Stimulated activated CD4-positive, alpha-beta T cell treated with anti-CD3 and anti-CD28 coated beads, Interleukin-1b, Interleukin-23, amount 100 ng/mL, for 1 hour (primary cell): ENCODE measurements at places on chromosomes 3 and 15.

GRCh38 chr3:185325946-185326791 is 36.8 kb upstream of the MAP3K13 start:
- DNase-seq, result no peak

DNA sequence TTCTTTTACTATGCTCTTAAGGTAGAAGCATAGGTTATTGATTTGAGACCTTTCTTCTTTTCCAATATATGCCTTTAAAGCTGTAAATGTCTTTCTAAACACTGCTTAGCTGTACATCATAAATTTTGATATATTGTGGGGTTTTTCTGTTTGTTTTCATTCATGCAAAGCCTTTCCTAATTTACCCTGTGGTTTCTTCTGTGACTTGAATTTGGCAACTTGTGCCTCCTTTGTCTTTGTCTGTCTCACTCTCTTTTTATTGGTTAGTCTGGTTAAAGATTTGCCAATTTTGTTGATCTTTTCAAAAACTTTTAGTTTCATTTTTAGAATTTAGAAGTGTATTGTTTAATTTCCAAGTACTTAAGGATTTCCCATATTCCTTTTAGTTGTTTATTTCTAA is 343.1 kb downstream of the OXSM start:
- no peak for DNase-seq

DNA sequence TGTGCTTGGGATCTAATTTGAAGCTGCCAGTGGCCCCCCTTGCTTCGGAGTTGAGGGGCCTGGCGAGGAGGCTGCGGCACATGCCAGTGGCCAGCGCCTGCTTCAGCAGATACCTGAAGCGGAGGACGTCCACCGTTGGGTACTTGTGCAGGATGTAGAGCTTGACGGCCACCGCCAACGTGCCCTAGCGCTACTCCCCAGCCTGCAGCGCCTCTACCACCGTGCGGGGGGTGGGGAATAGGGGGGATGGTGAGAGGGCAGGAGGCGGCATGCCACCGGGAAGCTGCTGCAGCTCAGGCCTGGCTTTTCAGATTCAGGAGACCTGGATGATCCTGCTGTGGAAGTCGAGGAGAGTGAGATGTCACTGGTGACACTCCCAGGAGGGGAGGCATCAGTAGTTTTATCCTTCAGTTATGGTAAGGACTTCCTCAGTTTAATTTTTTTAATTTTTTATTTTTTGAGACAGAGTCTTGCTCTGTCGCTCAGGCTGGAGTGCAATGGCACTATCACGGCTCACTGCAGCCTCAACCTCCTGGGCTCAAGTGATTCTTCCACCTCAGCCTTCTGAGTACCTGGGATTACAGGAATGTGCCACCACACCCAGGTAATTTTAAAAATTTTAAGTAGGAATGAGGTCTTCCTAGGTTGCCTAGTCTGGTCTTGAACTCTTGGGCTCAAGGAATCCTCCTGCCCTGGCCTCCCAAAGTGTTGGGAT is 150.6 kb upstream of the FRMD4B start:
- DNase-seq, result no peak

GRCh38 chr3:191761906-191762305 is 300.9 kb downstream of the PYDC2 start:
- DNase-seq, result no peak

- DNase-seq, result no peak
These were observed 13.7 kb upstream of the ZNF660 start for GRCh38 chr3:44571024-44571423.

DNA sequence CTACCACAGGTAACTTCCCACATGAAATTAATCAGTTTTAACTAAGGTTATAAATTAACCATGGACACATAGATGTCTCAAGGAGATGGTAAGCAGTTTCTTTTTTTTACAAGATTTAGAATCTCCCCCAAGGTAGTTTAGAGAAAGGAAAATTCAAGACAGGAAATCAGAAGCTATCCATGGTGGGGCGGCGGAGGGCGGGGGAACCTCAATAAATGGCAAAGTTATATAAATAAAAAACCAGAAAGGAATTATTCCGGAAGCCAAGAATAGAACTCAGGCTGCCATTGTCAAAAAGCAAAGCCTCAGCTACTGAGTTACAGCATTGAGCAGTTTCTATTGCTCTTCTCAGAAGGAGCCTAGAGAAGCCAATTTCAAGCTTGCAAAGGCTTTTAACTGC is 172.1 kb upstream of the SMAD3 start:
- DNase-seq, result no peak

DNA sequence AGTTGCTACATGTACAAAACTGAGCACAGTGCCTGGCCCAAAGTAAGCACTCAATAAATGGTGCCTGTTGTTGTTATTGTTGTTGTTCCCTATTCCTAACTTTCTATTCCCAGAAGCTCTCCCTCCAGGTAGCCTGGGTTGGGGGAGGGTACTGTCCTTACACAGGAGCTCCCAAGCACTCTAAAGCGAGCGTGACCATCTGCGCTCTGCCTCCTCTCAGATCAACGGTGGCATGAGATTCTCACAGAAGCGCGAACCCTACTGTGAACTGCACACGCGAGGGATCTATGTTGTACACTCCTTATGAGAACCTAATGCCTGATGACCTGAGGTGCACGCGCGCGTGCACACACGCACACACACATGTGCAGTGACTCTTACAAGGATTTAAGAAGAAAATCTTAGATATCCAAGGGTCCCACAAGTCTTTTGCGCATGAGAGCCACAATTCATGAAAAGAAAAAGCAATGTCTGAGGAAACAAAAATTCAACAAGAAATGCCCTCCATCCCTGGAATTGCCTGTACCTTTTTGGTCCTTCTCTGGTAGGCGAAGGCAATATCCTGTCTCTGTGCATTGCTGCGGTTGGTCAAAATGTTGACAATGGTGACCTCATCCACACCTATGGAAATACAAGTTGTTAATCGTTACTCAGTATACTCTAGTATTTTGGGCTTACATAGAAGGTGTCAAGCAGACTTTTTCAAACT is 33.7 kb downstream of the ANXA2 start:
- no peak for DNase-seq

GRCh38 chr3:171195686-171196085 is 169.2 kb upstream of the SLC2A2 start:
- DNase-seq, result no peak

GRCh38 chr3:54960082-54960481 is 32.2 kb upstream of the LRTM1 start:
- DNase-seq, result no peak

DNA sequence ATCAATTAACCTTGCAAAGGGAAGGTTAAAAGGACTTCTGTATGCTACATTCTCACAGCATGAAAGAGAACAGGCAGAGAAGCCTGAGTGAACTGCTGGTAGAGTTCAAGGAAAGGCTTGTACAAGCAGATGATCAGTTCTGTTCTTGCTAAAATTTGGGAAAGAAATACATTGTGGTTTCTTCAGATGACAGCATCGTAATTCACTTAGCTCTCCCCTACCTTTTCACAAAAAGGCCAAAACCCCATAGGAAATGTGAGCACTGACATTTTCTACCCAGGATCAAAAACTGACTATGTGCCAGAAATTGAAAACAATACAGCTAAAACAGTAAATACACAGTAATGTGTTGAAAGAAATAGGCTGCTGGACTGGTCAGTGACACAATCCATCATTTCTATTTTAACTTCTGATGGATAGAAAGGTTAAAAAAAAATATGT is 216.4 kb downstream of the DPH6 start:
- DNase-seq, result no peak

GRCh38 chr3:44323341-44323955 is 15.1 kb upstream of the TCAIM start:
- peak; percentile 16 for DNase-seq

- DNase-seq, result no peak
These were observed 75.9 kb downstream of the SST start for GRCh38 chr3:187594272-187594671.

DNA sequence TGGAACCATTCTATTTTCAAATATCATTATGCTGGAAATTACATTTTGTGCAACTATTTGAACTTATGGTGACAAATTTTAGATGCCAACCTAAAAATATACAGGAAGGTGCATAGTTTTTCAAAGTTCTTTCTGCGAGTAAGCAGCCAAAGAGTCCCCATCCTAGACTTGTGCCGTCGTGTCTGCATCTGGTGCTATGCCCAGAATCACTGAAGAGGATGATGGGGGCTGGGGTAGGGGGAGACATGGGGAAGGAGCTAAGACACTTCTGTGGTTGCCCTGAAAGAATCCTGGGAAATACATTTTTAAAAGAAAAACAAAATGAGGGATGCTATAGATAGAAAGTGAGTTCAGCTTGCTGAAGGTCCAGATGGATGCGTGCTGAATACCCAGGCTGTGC is 21.2 kb upstream of the FAM81A start:
- no peak for DNase-seq

DNA sequence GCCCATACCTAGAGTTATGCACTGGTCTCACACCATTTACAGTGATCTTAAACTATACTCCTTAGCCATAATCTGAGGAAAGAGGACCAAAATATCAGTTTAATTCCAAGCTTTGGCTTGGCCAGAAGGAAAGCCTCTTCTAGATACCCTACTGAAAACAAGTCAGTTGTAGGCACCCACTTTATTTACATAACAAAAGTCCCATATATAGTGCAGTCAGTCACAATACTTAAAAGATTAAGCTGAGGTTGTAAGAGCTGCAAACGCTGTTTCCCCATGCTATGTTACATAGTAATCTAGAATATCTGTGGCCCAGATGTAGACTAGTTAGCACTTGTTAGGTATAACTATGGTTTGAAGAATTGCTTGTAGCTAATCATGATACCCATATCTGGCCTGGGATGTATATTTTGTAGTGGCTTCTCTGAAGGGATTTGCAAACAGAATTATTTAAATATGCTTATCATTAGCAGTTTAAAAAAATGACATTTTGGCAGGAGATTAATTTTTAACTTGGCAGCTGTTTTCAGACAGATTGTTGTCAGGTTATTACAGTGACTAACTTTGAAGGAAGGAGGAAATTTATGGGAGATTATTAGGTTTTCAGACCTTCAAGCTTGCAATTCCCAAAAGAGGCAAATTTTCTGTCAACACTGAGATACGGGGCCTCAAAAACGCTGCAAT is 160.4 kb upstream of the SLC2A2 start:
- DNase-seq, result no peak

- DNase-seq, result no peak
These were observed 467.2 kb upstream of the AGTR1 start for GRCh38 chr3:148230473-148230872.

DNA sequence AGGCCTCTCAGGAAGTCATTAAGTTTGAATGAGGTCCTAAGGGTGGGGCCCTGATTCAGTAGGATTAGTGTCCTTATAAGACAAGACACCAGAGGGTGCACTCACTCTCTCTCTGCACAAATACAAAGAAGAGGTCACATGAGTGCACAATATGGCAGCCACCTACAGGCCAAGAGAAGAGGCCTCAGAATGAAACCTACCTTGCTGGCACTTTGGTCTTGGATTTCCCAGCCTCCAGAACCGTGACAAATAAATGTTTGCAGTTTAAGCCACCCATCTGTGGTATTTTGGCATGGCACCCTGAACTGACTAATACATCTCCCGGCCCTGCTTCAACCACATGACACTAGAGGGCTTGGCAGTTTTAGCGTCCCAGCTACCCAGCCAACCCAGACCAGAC is 73.9 kb upstream of the CHRNB4 start:
- no peak for DNase-seq

DNA sequence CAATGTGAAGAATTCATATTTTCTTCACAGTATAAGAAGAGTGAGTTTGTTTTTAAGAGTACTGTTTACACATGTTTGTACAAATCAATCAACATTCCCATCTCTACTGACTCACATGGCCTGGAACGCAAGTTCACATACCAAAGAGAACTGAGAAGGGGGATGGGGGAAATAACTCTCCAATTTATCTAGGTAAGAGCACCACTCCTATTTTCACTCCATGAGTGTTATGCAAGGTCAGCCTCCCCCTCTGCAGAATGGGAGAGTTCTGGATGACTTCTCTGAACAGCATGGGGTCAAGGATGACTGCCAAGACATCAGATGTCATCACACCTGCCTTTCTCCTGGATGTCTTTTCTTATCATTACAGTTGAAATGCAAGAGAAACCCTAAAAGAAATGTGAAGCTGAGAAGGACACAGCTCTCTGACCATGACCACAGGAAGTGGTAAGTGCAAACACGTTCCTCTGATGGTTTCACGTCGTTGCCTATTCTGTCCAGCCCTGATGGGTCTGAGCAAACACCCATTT is 95.2 kb downstream of the SEMA6D start:
- DNase-seq, result no peak

GRCh38 chr3:100209169-100209568 is 51.6 kb upstream of the TBC1D23 start:
- no peak for DNase-seq
